Activated CD8-positive, alpha-beta T cell treated with anti-CD3 and anti-CD28 coated beads, Interleukin-2, amount 10 ng/mL, durations not matched to agents 7 days and 5 days (primary cell): ENCODE measurements at places on chromosomes 11 and 22.

DNA sequence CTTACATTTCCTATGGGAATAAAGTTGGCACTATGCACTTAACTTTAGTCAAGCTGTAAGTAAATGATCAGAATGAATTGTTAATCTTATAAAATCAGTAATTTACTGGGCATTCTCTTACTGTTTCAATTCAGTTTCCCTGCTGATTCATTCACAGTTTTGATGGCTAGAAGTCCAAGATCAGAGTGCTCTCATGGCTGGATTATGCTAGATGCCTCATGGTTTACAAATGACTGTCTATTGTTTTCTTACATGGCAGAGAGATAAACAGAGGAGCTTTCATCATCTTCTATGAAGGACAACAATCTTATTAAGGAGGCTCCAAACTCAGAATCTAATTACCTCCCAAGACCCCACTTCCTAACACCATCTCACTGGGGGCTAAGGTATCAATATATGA lies 135.1 kb upstream of the CARD18 start:
- H3K4me1 ChIP-seq, result no peaks in the 10 kb centered on the region
- no peak overlapping the region for H3K27ac ChIP-seq
- no peak for DNase-seq
- no peaks in the 10 kb centered on the region for H3K36me3 ChIP-seq
- H3K27me3 ChIP-seq, result no peaks in the 10 kb centered on the region

DNA sequence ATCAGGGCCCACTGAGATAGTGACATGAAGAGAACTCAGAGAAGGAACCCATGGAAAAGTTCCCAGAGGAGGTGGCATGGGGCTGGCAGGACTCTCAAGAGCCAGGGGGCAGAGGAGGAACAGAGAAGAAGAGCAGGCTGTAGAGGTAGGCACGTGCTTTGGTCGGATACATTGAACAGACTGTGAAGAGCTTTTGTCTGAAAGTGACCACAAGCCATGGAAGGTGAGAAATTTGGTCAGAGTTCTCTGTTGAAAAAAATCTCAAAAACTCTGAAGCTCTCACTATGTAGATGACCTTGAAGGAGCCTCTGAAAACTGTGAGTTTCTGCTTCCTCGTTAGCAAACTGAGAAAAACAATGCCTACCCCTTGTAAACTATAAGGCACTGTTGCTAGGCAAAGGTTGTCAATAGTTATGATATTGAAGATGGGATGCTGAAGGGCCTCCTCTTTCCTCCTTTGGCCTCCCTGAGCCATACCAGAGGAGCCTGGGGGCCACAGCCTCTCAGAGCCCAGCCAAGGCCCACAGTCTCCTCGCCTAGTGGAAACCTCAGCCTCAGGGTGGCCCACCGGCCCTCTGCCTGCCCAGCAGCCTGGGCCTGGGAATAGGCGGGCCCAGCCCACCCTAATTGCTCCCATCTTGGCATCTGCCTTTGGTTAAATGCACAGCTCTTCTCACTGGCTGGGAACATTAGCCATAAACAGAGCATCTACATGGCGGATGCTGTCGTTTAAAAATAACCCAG lies 415.7 kb downstream of the SOX6 start:
- no peak overlapping the region for H3K4me3 ChIP-seq
- H3K27ac ChIP-seq, result no peak overlapping the region
- no peaks in the 10 kb centered on the region for H3K4me1 ChIP-seq
- H3K27me3 ChIP-seq, result no peaks in the 10 kb centered on the region
- DNase-seq, result no peak

- DNase-seq, result peak; percentile 87
- no peak overlapping the region for H3K27ac ChIP-seq
- H3K4me3 ChIP-seq, result no peak overlapping the region
Observed at GRCh38 chr11:119323532-119324033, 6.7 kb upstream of the MCAM start.

DNA sequence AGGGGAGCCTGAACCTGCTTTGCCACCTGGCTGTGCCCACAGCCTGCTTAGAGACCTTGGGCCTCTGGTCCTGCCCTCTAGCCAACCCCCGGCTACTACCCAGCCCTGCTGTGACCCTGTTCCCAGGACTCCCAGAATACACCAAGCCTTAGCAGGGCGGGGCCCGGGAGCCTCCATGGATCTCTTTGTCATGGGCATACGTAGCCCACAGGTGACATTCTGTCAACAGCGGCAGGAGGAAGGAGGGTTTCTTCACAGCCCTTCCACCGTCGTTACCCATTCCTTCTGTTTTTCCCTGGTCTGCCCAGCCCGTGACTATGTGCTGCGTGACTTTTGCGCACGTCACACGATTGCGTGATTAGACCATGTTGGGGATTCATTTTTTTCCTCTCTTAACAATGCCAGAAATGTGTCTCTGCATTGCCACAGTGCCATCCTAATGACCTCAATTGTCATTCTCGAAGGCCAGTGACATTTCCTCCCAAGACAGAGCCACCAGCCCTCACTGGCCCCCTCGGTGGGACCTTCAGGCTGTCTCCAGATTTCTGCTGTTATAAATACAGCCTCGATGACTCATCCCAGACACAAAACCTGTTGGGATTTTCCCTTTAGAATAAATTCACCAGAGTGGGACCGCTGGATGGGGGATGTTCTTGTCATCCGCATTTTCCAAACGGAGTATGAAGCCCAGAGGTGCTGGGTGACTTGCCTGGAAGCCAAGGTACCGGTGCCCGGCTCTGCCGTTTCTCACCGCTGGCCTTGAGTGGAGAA lies 9.0 kb downstream of the SYT12 start:
- H3K4me3 ChIP-seq, result no peak overlapping the region
- no peaks in the 10 kb centered on the region for H3K4me1 ChIP-seq
- no peak for DNase-seq
- no peak overlapping the region for H3K27ac ChIP-seq
- H3K27me3 ChIP-seq, result peaks cover 22% of the 10 kb centered on the region

DNA sequence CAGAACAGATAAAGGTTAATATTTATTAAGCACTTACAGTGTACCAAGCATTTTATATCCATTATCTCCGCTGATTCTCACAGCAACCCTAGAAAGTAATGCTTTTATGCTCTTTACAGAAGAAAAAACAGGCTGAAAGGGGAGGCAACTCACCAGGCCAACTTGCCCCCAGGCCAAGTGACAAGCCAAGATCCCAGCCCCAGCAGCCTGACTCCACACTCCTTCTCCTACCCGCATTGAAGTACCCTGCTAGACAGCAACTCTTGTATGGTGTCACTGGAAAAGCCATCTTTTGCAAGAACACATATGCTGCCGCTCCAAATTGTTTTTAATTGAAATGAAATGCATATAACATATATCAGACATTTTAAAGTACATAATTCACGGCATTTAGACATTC lies 25.6 kb downstream of the SMCO4 start:
- H3K27ac ChIP-seq, result no peak overlapping the region
- no peaks in the 10 kb centered on the region for H3K36me3 ChIP-seq
- H3K4me1 ChIP-seq, result peaks cover 49% of the 10 kb centered on the region
- H3K27me3 ChIP-seq, result no peaks in the 10 kb centered on the region
- H3K4me3 ChIP-seq, result no peak overlapping the region

DNA sequence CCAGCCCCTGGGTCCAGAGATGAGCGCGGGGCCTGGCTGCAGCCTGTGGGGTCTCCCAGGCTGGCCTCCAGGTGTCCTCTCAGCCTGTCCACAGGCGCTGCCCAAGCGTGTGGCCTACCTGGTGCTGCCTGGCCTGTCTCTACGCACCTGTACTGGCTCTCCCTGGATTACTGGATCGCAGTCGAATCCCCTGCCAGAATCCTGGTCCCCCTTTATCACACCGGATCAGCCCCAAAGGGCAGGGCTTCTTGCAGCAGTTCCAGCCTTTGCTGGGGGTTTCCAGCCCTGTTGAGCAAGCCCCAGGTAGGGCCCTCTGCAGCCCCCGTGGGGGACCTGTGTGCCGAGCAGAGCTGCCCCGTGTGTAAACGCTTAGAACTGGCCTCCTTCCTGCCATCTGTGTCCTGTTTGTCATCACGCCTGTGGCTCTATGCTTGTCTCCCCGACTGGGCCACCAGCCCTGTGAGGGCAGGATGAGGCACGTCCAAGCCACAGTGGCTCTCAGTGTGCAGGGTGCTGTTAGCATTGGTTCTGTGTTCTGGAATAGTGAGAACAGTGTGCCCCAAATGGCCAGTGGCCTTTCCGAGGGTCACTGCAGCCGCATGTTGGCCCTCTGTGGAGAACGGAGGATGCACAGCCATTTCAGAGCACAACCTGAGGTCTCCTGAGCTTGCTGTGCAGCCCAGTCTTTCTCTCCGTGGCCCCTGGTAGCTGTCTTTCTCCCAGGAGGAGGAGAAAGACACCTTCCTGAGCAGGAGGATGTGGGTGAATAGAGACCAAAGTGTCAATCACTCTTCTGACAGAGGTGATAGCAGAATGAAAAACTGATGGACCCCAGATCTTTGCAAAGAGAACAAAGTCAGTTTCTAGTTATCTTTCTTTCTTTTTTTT lies 13.9 kb upstream of the TXNRD2 start:
- peak overlapping the region; percentile 63 for H3K4me3 ChIP-seq
- H3K4me1 ChIP-seq, result peaks cover 35% of the 10 kb centered on the region

GRCh38 chr11:113272281-113272680 lies 42.1 kb upstream of the TTC12 start:
- no peaks in the 10 kb centered on the region for H3K4me1 ChIP-seq
- H3K4me3 ChIP-seq, result no peak overlapping the region
- DNase-seq, result no peak
- H3K27me3 ChIP-seq, result no peaks in the 10 kb centered on the region
- H3K36me3 ChIP-seq, result no peaks in the 10 kb centered on the region
- no peak overlapping the region for H3K27ac ChIP-seq

DNA sequence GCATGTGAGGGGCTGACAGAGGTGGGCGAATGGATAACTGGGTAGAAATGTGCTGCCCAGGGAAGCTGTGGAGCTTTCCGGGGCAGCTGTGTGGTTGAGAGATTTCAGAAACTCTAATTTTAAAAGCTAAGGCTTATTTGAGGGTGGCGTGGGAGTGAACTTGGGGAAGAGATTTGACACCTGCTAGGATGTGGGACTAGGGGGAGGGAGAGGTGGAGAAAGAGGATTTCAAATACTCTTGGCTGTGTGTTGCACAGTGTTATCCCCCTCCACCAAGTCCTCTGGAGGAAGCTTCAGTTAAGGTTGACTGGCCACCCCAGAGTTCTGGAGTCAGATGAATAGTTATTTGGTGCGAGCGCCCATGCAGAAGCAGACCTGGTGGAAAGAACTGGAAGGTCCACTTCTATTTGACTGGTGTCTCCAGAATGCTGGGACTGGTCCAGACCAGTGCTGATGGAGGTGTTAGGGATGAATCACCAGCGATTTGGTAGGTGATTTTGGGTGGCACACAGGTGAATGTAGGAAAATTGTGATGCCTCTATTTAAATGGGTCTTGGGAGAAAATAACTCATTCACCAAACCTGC lies 72.8 kb upstream of the ALX4 start:
- no peak overlapping the region for H3K27ac ChIP-seq
- H3K4me3 ChIP-seq, result no peak overlapping the region
- DNase-seq, result no peak
- no peaks in the 10 kb centered on the region for H3K36me3 ChIP-seq

GRCh38 chr22:30877662-30878515 lies 90.7 kb downstream of the MORC2 start:
- no peak overlapping the region for H3K4me3 ChIP-seq
- H3K36me3 ChIP-seq, result no peaks in the 10 kb centered on the region
- no peaks in the 10 kb centered on the region for H3K27me3 ChIP-seq
- no peaks in the 10 kb centered on the region for H3K4me1 ChIP-seq

GRCh38 chr11:76797341-76798201 lies 14.4 kb downstream of the TSKU start:
- H3K36me3 ChIP-seq, result no peaks in the 10 kb centered on the region
- DNase-seq, result no peak
- H3K4me3 ChIP-seq, result no peak overlapping the region

GRCh38 chr11:61141601-61142028 lies 19.6 kb downstream of the VPS37C start:
- DNase-seq, result no peak
- no peak overlapping the region for H3K4me3 ChIP-seq
- no peaks in the 10 kb centered on the region for H3K36me3 ChIP-seq

DNA sequence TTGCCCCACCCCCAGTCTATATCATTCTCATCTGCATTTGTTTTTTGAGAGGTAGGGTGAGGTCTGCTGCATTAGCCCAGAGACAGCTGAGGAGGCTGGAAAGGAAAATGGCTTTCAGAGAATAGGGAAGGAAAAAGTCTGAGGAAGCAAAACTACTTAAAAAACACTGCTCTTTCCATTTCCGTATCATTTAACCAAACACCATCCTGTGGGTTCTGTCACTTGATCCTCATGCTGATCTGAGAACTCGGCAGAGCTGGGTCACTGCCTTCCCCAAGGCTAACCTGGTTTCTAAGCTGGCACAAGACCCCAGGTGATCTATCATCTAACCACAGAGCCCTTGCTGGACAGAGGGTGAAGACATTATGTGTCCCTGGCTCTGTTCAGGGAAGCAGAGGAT lies 1.2 kb downstream of the FOLR2 start:
- peaks cover 25% of the 10 kb centered on the region for H3K27me3 ChIP-seq
- no peaks in the 10 kb centered on the region for H3K36me3 ChIP-seq
- DNase-seq, result no peak
- peaks cover 31% of the 10 kb centered on the region for H3K4me1 ChIP-seq
- H3K27ac ChIP-seq, result peak overlapping the region; percentile 56

- H3K36me3 ChIP-seq, result peaks cover 65% of the 10 kb centered on the region
- H3K27ac ChIP-seq, result peak overlapping the region; percentile 24
- H3K4me3 ChIP-seq, result no peak overlapping the region
- no peak for DNase-seq
- no peaks in the 10 kb centered on the region for H3K27me3 ChIP-seq
Observed at GRCh38 chr11:57680552-57680874, 12.6 kb downstream of the ZDHHC5 start.

DNA sequence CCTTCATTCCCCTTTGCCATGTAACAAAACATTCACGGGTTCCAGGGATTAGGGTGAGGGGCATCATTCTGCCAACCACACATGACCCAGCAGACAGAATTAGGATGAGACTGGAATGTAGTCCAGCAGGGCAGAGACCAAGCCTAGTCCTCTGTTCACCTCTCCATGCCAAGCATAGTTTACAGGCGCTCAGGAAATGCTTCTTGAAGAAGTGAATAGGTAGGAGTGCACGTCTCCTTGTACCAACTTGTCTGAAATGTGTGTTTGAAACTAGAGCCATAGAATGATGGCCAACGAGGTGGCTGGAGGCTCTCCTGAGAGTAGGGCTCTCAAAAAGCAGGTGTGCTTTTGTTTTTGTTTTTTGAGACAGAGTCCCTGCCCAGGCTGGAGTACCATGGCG lies 8.2 kb downstream of the SPINDOC start:
- no peak for DNase-seq
- no peaks in the 10 kb centered on the region for H3K27me3 ChIP-seq
- peaks cover 69% of the 10 kb centered on the region for H3K36me3 ChIP-seq
- H3K4me3 ChIP-seq, result no peak overlapping the region

- DNase-seq, result no peak
- H3K36me3 ChIP-seq, result no peaks in the 10 kb centered on the region
- H3K27ac ChIP-seq, result no peak overlapping the region
- no peak overlapping the region for H3K4me3 ChIP-seq
Observed at GRCh38 chr22:34917239-34917638, 148.7 kb upstream of the ISX start.
